Stimulated activated CD8-positive, alpha-beta memory T cell treated with anti-CD3 and anti-CD28 coated beads, Interleukin-7, amount 100 ng/mL, for 1 hour (primary cell): ENCODE measurements at places on chromosomes 2 and 18.

DNA sequence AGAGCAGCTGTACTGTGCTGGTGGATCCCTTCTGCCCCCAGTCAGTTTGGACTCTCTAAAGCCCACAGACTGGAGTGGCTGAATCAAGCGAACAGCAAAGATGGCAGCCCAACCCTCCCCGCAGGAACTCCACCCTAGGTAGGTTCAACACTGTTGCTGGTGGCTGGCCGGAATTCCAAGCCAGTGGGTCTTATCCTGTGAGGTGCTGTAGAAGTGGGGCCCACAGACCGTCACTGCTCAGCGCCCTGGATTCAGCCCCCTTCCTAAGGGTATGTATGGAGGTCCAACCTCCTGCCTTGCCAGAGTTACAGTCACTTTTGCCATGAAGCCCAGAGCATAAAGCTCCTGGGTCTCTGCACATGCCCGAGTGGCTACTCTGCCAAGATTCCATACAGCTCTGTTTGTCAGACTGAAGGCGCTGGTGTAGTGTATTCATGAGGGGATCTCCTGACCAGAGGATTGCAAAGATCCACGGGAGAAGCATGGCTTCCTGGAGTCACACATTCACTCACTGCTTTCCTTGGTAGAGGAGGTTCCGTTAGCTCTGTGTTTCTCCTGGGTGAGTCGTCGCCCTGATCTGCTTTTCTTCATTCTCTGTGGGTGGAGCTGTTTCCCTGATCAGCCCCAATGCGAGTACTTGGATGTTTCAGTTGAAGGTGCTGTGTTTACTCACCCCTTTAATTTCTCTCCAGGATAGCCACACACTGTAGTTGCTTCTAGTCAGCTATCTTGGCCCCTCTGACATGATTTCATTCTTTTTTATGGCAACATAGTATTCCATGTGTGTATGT lies 293.6 kb upstream of the THUMPD2 start:
- DNase-seq = no peak

DNA sequence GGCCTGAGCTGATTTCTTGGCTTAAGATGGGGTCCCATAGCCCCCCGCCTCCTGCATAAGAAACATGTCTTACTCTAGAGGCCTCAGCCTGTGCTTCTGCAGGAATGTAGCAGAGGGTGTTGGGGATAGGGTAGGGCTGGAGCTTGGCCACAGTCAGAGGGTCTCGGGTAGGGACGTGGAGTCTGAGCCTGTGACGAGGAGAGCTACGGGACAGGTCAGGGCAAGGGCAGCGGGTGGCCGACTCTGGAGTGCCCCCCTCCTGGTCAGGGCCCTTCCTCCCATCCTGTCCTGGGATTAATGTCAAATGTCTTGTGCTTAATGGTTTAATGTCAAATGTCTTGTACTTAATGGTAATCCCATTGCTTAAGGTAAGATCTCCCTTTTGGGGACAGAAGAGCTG lies 130.4 kb downstream of the GLI2 start:
- no peak for DNase-seq

DNA sequence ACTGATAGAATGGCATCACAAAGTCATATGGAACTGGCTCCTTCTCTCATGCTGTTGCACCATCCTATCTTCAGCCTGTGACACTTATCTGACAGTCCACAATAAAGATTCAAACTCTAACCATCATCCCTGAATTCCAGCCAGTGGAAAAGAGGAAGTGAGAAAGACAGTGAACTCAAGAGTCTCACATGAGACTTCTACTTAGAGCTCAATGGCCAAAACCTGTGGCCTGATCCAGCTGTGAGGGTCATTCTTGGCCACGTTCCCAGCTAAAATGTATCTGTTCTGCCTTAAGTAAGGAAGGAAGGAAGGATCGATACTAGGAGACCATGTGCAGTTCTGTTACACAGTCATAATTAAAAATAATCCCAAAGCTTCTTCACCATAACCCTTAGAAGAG lies 73.6 kb downstream of the RND3 start:
- no peak for DNase-seq

- no peak for DNase-seq
These were observed 206.0 kb downstream of the AGPS start for GRCh38 chr2:177598326-177599138.

GRCh38 chr2:175312137-175312536 lies 130.6 kb upstream of the ATP5MC3 start:
- DNase-seq = no peak

DNA sequence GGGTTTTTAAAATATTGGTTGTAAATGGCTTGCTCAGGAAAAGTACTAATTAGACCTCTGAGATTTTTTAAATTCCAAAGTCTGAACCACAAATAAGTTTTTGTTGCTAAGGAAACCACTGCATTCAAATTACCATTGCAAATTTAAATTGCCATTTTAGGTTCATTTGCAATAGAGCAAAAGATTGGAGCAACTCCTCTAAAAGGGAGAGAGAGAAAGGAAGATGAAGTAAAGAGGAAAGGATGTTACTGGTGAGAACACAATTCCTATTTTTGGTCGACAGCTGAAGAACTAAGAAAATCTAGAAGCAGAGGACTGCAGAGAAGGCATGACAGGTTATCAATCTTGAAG lies 74.9 kb downstream of the FOXI3 start:
- no peak for DNase-seq

DNA sequence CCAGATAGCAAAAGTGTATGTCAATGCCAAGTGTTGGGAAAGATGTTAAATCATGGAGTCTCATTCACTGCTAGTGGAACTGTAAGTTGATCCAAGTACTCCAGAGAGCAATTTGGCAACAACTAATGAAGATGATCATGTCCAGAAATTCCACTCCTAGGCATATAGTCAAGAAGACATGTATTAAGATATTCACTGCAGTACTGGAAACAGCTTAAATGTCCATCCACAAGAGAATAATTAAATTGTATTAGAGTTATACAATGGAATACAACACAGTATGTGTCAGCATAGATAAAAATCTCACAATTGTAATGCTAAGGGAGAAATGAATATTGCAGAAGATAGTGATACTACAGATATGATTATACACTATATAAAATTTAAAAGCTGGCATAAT lies 15.2 kb upstream of the LBH start:
- no peak for DNase-seq

- no peak for DNase-seq
These were observed 10.6 kb downstream of the CFAP210 start for GRCh38 chr2:169683425-169684134.

DNA sequence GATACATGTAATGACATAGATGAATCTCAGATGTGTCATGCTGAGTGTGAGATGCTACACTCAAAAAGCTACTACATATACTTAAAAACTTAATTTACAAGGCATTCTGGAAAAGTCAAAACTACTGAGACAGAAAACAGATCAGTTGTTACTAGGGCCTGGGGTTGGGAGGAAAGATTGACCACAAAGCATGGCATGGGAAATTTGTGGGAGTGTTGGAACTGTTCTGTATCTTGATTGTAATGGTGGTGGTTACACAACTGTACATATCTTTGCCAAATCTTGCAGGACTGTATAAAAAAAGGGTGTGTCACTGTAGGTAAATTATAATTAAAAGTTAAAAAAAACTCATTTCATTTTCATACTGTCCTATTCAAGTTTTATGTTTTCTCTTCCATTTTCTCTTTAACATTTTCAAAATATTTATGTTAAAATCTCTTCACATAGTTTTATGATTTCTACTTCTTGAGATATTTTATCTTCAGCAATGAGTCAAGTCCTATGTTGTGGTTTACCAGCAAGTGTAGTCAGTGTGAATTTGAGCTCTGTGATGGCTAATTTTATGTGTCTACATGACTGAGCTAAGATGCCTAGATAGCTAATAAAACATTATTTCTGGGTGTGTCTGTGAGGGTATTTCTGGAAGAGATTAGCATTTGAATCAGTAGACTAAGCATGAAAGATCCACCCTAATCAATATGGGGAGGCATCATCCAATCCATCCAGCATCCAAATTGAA lies 58.6 kb upstream of the VRK2 start:
- no peak for DNase-seq

DNA sequence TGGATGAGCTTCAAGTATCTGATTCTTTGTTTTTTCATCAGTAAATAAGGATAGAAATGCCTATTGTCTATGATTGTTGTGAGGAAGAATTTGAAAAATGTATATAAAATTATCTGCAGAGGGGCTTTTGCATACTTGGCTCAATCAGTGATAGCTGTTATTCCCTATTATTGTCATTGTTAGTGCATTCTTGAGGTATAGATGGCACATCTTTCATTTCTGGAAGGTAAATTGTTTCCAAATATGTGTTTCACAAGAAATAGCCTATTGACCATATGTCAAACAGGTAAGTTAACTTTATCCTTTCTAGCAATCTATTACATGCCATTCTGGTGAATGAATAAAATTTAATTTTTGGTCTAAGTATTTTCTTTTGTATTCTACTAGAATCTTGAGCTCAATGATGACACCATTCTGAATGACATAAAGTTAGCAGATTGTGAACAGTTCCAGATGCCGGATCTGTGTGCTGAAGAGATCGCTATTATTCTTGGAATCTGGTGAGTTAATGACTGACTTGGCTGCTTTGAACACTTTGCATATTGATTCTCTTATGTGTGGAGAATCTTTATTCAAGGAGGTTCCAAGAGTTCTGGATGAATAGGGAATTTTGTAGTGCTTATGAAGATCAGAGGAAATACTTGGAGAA lies 44.2 kb downstream of the TTC27 start:
- DNase-seq = no peak

GRCh38 chr2:184769023-184769422 lies 170.7 kb downstream of the ZNF804A start:
- no peak for DNase-seq

DNA sequence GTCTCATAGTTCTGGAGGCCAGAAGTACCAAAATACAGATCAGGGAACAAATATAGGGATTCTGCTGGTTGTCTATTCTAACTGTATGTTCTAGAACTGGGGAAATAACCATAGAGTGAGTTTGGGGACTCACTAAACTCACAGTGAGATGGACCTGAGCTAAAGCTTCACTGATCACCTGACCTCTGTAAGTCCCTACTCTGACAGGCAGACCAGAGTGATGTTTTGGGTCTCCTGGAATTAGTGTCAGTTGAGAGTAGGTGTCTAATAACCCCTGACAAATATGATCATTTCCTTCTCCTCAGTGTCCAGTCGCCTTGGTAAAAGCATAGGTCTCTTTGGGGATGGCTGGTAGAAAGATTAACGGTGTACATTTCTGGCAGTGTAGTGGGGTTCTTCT lies 14.2 kb downstream of the PIKFYVE start:
- no peak for DNase-seq

GRCh38 chr2:231900972-231901371 lies 25.2 kb downstream of the NPPC start:
- DNase-seq = no peak

GRCh38 chr18:73842795-73843394 lies 304.7 kb downstream of the FBXO15 start:
- no peak for DNase-seq

- no peak for DNase-seq
These were observed 291.5 kb downstream of the SP3 start for GRCh38 chr2:173673640-173674039.

GRCh38 chr2:108553209-108553919 lies 19.1 kb downstream of the LIMS1 start:
- no peak for DNase-seq

- DNase-seq = no peak
These were observed 600.1 kb upstream of the ZNF804A start for GRCh38 chr2:183998041-183998796.

DNA sequence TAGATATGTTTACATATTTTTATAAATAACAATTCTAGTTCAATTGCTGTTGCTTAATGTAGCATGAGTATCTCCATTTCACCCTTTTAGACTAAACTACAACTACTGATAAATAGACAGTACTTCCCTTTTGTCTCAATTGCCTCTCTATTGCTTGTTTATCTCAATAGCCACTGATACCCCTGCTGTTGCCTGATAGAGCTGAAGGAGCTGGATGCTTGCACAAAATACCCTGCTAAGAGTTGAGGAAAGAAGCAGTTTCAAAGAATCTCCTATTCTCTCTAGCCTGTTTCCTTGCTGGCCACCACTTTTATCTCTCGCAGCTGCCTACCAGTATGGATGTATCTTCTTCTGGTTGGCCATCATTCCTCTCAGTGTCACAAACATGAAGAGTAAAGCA lies 16.9 kb upstream of the ZNF804A start:
- no peak for DNase-seq

DNA sequence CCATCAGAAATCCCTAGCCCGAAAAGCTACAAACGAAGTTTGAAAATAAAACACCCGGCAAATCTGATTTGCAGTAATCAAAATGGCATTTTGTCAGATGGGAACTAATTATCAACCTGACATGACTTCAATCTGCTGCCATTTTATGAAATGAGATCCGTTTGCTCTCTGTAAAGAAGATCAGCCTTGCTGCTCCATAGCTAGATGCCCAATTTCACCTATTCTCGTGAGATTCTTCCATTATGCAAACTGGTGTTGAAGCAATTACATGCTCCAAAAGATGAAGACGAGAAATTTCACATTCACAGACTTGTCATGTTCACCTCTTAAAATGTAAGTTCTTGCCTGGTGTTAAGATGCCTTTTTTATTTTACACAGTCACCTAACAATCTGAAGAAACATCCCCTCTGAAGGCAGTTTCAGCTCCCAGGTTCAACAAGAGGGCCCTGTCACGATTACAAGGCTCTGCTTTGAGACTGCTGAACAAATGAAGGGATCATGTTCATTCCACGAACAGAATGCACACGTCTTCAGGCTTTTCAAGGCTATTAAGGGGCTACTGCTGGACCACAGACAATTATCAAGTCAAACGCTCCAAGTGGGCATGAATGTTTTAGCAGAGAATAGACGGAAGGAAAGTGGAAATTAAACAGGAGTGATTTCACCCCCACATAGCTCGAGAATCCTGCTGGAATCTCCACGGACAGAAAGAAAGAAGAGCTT lies 172.6 kb upstream of the PID1 start:
- no peak for DNase-seq

GRCh38 chr2:202609381-202610145 lies 25.2 kb upstream of the FAM117B start:
- DNase-seq = no peak
